ENCODE measurements at places on chromosomes 2 and 18. TPM values are rescaled to one million over a fixed set of nuclear protein-coding genes. Genes with fewer than 3 reads are reported as not detected.

DNA sequence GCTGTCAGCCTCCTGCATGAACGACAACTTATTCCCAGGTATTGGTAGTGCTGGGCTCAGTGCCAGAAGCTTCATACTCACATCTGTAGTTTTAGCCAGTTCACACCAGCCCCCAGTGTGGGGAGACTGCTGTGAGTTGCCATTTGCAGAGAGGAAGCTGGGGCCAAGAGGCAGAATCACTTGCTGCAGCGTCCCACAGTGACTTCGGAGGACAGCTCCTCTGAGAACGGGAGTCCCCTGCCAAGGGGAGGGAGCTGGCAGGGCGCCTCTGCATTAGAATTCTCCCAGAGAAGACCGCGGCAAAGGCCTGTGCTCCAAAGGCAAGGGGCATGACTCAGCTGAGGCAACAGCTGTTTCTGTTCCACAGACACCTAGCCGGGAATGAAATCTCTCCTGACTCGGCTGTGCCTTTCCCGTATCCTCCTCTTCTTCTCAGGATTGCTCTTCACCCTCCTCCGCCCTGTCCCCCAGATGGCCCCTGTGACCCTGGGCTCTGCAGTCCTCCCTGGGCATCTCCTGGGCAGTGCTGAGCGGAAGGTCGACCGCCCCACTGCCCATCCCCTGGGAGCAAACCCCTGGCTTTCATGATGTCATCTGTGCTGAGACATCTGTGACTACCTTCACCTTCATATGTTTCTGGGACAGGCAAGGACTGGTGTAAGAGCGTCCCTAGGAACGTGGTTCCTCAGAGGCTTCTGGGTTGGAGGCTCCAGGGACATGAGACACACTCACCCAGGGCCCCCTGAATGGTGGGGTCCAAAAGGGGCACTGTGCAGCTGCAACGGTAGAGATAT, 18.0 kb downstream of the MAL start:
- peak; percentile 79 for DNase-seq
- H3K4me1 ChIP-seq = peaks cover 72% of the 10 kb centered on the region
- no peaks in the 10 kb centered on the region for H3K27me3 ChIP-seq

- no peak overlapping the region for H3K4me3 ChIP-seq
- H3K27me3 ChIP-seq = peaks cover 4% of the 10 kb centered on the region
- no peak for DNase-seq
- H3K27ac ChIP-seq = no peak overlapping the region
- H3K4me1 ChIP-seq = no peaks in the 10 kb centered on the region
- no peaks in the 10 kb centered on the region for H3K36me3 ChIP-seq
Measured at GRCh38 chr2:217049956-217050355, 190.1 kb upstream of the TNP1 start.

- H3K27ac ChIP-seq = peak overlapping the region; percentile 87
- H3K4me1 ChIP-seq = peaks cover 72% of the 10 kb centered on the region
- H3K4me3 ChIP-seq = no peak overlapping the region
- no peaks in the 10 kb centered on the region for H3K27me3 ChIP-seq
- no peaks in the 10 kb centered on the region for H3K36me3 ChIP-seq
Measured at GRCh38 chr2:43178055-43178598, 48.3 kb downstream of the ZFP36L2 start.

- H3K4me1 ChIP-seq = no peaks in the 10 kb centered on the region
- DNase-seq = no peak
- peaks cover 9% of the 10 kb centered on the region for H3K27me3 ChIP-seq
- no peaks in the 10 kb centered on the region for H3K36me3 ChIP-seq
- no peak overlapping the region for H3K27ac ChIP-seq
Measured at GRCh38 chr2:226308323-226308680, 491.3 kb downstream of the IRS1 start.

DNA sequence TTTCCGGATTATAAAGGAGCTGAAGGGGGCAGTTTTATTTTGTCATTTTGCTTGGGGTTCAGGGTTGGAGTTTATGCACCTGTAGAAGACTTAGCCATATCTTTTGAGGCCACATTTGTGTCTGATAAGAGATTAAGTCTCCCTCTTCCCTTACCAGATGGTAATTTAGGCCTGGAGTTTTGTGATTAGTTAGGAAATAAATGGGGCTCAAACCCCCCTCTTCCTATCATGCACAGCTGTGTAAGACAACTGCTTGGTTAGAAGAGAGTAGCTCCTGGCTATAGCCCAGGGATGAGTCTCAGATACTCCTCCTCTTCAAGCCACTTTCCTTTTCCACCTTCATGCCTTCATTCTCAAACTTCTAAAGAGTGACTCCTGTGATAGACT, 802 bp upstream of the SAP130 start:
- H3K27ac ChIP-seq = no peak overlapping the region
- H3K4me1 ChIP-seq = peaks cover 16% of the 10 kb centered on the region

DNA sequence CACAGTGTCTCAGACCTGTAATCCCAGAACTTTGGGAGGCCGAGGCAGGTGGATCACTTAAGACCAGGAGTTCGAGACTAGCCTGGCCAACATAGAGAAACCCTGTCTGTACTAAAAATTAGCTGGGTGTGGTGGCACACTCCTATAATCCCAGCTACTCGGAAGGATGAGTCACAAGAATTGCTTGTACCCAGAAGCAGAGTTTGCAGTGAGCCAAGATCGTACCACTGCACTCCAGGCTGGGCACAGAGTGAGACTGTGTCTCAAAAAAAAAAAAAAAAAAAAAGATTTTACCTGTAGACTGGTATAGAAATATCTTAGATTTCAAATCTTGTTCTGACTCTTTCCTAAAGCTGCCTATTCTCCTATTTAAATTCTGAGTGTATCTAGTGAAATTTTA, 7.2 kb upstream of the KLHL29 start:
- no peak for DNase-seq
- H3K36me3 ChIP-seq = no peaks in the 10 kb centered on the region
- no peak overlapping the region for H3K27ac ChIP-seq
- H3K4me1 ChIP-seq = peaks cover 15% of the 10 kb centered on the region
- no peak overlapping the region for H3K4me3 ChIP-seq

GRCh38 chr2:240320204-240320993, 115.1 kb upstream of the GPC1 start:
- no peaks in the 10 kb centered on the region for H3K4me1 ChIP-seq
- no peak overlapping the region for H3K27ac ChIP-seq
- H3K27me3 ChIP-seq = peaks cover 14% of the 10 kb centered on the region
- H3K36me3 ChIP-seq = no peaks in the 10 kb centered on the region

Gene MALL
- total RNA-seq = 0.17 TPM

Gene KIF3C
- 5.4 TPM for total RNA-seq

DNA sequence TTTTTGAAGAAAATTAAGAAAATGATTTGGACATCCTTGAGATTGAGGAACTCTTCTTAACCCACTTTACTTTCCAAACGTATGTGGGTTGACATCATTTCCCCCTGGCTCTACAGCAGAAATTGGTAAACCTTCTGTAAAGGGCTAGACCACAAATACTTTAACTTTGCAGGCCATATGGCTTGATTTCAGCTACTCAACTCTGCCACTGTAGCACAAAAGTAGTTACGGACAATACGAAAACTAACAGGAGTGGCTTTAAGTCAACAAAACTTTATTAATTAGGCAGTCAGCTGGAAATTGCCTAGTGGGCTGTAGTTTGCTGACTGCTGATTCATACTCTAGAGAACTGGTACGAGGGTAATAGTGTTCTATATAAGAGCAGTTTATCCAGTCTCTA, 83.2 kb upstream of the DTNB start:
- peaks cover 20% of the 10 kb centered on the region for H3K4me1 ChIP-seq
- peaks cover 39% of the 10 kb centered on the region for H3K36me3 ChIP-seq

GRCh38 chr2:71313016-71313766, 18.4 kb upstream of the ZNF638 start:
- no peaks in the 10 kb centered on the region for H3K4me1 ChIP-seq
- no peak overlapping the region for H3K27ac ChIP-seq
- peaks cover 8% of the 10 kb centered on the region for H3K36me3 ChIP-seq

Gene SCN3A
- total RNA-seq = not detected

DNA sequence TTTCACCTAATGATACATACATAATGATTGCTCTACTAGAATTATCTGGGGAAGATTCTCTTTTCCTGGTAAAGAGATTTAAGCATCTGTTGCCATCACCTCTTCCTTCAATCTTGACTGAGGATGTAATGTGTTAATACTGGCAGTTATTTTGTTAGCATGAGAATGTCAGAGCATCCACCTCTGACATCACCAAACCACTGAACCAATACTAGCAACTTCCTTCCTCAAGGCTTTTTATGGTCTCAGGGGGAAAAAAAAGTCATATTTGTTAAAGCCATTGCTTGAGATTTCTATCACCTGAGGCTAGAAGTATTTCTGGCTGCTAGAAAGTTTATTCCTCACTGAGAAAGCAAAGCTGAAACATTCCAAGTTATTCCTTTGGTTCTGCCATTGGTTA, 48.5 kb downstream of the DSEL start:
- no peaks in the 10 kb centered on the region for H3K4me1 ChIP-seq
- DNase-seq = no peak
- H3K27me3 ChIP-seq = peaks cover 2% of the 10 kb centered on the region
- H3K36me3 ChIP-seq = peaks cover 2% of the 10 kb centered on the region
- no peak overlapping the region for H3K4me3 ChIP-seq
- no peak overlapping the region for H3K27ac ChIP-seq

DNA sequence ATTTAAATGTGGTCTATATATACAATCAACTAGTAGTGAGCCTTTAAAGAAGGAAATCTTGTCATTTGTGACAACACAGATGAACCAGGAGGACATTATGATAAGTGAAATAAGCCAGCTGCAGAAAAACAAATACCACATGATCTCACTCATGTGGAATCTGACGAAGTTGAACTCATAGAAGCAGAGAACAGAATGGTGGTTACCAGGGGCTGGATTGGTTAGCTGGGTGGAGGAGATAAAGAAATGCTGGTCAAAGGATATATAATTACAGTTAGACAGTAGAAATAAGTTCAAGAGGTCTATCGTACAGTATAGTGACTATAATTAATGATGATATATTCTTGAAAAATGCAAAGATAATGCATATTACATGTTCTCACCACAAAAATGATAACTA, 267.9 kb downstream of the FBXO15 start:
- H3K4me1 ChIP-seq = no peaks in the 10 kb centered on the region
- H3K27ac ChIP-seq = no peak overlapping the region
- no peak for DNase-seq
- H3K4me3 ChIP-seq = no peak overlapping the region

DNA sequence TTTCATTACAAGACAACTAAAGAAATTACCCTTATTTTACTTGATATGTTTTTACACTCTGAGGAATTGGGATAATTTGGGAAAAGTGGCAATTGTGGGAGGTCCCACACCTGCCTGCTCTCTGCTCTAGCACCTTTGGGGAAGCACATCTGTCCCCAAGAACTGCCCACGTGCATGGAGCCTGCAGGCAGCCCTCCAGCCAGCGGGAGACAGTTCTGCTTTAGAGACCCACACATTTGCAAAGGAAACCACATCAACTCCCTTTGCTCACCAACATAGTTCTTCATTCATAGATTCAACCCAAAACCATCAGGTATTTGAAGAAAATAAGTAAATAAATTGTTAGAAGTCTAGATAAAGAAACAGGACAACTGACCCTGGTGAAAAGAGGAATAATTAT, 239.9 kb upstream of the ID2 start:
- DNase-seq = no peak
- H3K27ac ChIP-seq = no peak overlapping the region
- H3K4me3 ChIP-seq = no peak overlapping the region
- H3K27me3 ChIP-seq = no peaks in the 10 kb centered on the region

Gene LRRC30
- not detected for total RNA-seq

DNA sequence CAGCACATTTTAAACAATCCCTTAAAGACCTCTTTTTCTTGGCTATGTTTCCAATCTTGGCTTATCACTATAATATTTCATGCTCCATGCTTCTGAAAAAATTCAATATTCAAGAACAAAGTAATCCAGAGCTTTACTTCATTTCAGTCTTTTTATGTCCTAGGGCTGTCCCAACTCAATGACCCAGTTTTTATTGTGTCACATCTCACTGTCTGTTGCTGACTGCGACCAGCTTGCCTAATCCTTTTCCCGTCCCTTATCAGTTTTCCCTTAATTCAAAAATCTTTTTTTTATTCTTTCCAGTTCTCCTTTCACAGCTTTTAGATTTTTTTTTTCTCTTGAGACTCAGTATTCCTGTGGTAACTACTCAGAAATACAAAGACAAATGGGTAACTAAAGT, 10.2 kb downstream of the TMEM17 start:
- H3K36me3 ChIP-seq = no peaks in the 10 kb centered on the region
- no peak for DNase-seq
- no peaks in the 10 kb centered on the region for H3K4me1 ChIP-seq
- H3K4me3 ChIP-seq = no peak overlapping the region
- H3K27me3 ChIP-seq = peaks cover 2% of the 10 kb centered on the region

Gene ADGRF3
- total RNA-seq = 1.4 TPM

Gene CD226
- 63.9 TPM for total RNA-seq

DNA sequence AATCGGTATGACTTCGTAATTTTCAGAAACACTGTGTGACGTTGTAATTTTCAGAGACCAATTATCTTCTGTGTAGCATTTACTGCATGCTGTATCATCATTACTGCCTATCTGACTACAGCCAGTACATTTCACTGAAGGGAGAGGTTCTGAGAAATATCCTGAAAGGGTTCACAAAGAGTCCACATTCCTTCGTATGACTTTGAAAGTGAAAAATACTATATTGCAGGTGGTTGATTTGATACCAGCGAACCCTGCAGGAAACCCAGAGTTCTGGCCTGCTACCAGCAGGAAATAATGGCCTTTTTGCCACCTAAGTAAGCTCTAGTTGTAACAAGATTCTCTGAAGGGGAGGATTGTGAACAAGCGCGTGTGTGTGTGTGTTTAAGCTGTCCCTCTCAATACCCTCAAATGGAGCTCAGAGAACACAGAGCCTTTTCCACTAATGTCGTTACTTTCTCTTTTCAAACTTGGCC, 155.5 kb downstream of the ARHGAP28 start:
- H3K27me3 ChIP-seq = no peaks in the 10 kb centered on the region
- no peak overlapping the region for H3K27ac ChIP-seq
- H3K36me3 ChIP-seq = no peaks in the 10 kb centered on the region
- DNase-seq = no peak
- no peaks in the 10 kb centered on the region for H3K4me1 ChIP-seq
- H3K4me3 ChIP-seq = no peak overlapping the region

GRCh38 chr18:24741965-24742724, 281.7 kb downstream of the HRH4 start:
- DNase-seq = no peak
- H3K36me3 ChIP-seq = no peaks in the 10 kb centered on the region
- H3K4me1 ChIP-seq = no peaks in the 10 kb centered on the region
- H3K27ac ChIP-seq = no peak overlapping the region
- no peaks in the 10 kb centered on the region for H3K27me3 ChIP-seq
- no peak overlapping the region for H3K4me3 ChIP-seq

DNA sequence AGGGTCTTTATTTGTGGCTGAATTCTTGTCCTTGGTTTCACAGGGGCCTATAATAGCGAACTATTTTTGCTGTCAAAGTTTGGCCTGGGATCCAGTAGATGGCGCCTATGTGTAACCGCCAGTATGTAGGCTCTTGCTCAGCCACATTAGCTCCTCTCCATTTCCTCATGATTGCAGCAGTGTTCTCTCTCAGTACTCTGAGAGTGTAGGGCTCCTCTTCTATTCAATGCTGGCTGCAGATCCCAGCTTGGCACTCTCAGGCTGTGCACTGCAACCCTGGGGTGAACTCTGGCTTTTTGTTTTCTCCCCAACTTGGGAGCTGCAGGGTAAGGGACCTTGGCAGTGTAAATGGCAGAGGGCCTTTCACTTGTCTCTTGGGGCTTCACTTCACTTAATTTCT, 344.6 kb upstream of the CHAC2 start:
- no peak overlapping the region for H3K4me3 ChIP-seq
- H3K27me3 ChIP-seq = peaks cover 3% of the 10 kb centered on the region
- no peak overlapping the region for H3K27ac ChIP-seq
- no peaks in the 10 kb centered on the region for H3K36me3 ChIP-seq
- peak; percentile 12 for DNase-seq

Measured in activated CD4-positive, alpha-beta memory T cell treated with anti-CD3 and anti-CD28 coated beads for 36 hours (primary cell).